Left renal cortex interstitium (tissue), 4 donors: ENCODE measurements at places on chromosomes 1 and 21. TPM values are rescaled to one million over a fixed set of nuclear protein-coding genes. Genes with fewer than 3 reads are reported as not detected.

The DIO1 gene
- polyA plus RNA-seq, result 10.3 TPM

The GNG4 gene
- 3.2 TPM for polyA plus RNA-seq

The C1orf87 gene
- 0.29 TPM for polyA plus RNA-seq

The BATF3 gene
- 1.6 TPM for polyA plus RNA-seq
